ENCODE measurements at places on chromosomes 7 and 10. TPM values are rescaled to one million over a fixed set of nuclear protein-coding genes. Genes with fewer than 3 reads are reported as not detected.

Gene ACHE
- total RNA-seq, result 21.5 TPM

GRCh38 chr10:124595143-124595883, 133.7 kb downstream of the LHPP start:
- DNase-seq, result no peak

- no peak for DNase-seq
These were observed 320.5 kb downstream of the PTPRN2 start for GRCh38 chr7:158266817-158267741.

DNA sequence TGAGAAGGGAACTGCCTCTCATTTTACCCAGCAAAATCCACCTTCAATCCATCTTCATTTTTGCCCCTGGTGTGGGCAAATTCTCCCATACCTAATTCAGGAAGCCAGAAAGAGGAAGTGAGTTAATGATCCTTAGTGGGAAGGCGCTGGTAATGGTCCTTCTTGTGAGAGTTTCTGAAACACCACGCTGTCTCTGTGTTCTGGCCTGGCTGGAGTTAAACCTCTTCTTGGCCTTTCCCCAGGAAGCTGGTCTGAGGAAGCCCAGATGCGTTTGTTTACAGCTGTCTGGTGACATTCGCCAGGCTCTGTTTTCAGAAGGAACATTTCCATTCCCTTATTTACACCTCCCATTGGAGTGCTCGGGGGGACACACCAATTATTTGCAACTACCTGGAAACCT, 24.3 kb downstream of the HTRA1 start:
- DNase-seq, result peak; percentile 81

- DNase-seq, result no peak
These were observed 196.3 kb downstream of the TNS3 start for GRCh38 chr7:47385536-47386125.

DNA sequence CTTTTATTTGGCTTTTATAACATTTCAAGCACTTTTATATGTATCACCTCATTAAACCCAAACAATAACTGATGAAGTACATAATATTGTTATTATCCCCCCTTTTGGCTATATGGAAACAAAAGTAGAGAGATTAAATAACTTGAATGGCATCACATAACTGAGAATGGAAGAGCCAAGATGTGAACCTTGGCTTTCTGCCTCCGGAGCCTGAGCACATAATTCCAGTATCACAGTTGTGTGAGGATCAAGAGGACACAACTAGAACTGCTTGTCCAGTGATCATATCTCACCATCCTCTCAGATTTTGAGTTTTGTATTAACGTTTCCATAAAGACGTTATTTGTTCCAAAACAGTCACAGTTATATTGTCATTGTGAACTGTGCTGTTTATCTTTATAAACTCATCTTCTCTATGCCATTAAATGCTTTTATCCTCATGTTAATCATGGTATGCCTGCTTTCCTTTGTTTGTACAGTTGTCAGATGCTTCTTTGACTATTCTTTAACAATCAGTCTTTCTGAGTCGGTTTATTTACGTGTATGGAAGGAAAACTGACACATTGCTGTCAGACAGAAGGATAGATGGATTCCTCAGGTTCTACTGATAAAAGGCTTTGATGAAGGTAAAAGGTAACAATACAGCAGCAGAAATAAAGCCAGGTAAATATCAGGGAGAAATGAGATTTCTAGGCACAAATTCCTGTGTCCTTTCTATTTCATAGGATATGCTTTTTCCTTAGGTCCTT, 92.0 kb upstream of the FAM13C start:
- DNase-seq, result no peak

DNA sequence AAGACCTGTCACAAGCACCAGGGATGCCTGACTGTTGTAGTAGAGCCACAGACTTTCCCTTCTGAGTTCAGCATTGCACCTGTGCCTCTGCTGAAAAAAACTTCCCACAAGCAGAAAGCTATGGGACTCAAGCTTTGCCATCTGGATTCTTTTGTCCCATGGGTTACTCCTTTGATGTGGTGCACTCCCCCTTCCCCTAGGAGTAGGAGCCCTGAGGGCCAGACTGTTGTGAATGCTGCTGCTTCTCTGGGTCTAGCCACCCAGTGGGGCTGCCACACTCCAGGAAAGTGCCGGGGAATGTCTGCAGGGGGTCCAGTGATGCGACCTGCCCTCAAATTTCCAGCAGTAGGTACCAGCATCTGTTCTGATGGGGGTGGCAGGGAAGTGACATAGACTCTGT, 11.7 kb downstream of the CASP7 start:
- no peak for DNase-seq

- DNase-seq, result no peak
These were observed 24.0 kb upstream of the RHOBTB1 start for GRCh38 chr10:60967854-60968484.

Measured in muscle of leg (tissue), 16 donors.